Activated CD4-positive, alpha-beta T cell treated with anti-CD3 and anti-CD28 coated beads for 4 hours (primary cell): ENCODE measurements at places on chromosomes 12 and 14.

DNA sequence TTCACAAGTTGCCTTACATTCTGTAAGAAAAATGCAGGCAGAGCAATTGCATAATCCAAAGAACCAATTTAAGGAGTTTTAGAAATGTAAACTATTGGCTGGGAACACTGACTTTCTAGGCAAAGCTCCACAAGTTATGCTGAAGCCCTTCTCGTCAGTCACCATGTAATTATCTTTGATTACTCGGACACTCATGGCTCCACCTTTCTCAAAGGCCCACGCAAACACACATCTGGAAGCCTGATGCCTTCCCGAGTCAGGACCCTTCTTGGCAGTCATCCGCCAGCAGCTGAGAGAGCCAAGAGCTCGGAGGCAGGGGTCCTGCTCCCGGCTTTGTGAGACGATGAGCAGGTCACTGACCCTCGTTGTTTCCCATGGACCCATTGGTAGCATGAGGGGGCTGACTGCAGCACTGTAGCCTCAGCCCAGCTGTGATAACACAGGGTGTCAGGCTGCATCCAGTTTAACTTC is 202.2 kb downstream of the TMEM132D start:
- no peak for DNase-seq

DNA sequence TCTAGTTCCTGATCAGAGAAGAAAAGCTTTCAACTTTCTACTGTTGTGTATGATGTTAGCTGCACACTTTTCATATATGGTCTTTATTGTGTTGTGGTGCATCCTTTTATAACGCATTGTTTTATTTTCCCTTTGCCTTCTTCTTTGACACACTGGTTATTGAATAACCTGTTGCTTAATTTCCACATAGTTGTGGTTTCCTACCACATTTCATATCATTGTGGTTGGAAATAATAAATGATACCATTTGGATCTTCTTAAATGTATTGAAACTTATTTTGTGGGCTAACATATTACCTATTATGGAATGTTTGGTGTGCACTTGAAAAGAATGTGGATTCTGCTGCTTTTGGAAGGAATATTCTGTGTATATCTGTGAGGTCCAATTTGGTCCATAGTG is 64.9 kb downstream of the GPHN start:
- DNase-seq, result no peak

- no peak for DNase-seq
Measured at GRCh38 chr12:47864646-47865235, 40.1 kb downstream of the VDR start.

DNA sequence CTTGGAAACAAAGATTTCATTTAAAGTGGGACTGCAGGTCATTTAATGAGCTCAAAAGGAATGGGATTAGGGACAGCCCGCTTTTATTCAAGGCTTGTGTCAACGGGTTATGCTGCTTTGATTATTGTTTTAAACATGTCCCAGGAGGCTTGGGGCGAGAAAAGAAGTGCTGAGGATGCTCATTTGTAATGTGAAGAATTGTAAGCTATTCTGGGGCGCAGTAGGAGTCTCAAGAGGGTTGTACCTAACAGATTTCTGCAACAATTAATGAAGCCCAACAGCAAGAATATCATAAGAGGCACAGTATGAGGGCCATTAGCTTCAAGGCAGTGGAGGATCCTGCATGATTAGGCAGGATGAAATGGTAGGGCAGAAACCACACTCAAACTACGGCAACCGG is 122.5 kb downstream of the KTN1 start:
- DNase-seq, result no peak

DNA sequence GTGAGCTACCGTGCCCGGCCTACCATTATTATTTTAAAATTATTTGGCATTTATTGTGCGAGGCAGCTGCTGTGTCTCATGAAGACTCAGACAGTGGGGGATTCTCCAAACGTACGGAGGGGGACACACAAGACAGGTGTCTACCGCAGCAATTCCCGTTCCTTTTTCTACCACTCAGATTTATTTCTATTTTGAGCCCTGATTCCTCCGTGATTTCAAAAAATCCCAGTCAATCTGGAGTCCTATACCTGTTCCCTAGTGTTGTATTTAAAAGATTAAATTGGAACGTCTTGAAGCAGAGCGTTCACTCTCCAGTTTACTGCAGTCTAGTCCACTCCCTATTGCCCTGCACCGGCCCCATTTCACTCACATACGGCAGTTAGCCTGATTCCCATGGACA is 97.9 kb downstream of the AACS start:
- DNase-seq, result no peak
